ENCODE measurements at places on chromosomes 7 and 10.

DNA sequence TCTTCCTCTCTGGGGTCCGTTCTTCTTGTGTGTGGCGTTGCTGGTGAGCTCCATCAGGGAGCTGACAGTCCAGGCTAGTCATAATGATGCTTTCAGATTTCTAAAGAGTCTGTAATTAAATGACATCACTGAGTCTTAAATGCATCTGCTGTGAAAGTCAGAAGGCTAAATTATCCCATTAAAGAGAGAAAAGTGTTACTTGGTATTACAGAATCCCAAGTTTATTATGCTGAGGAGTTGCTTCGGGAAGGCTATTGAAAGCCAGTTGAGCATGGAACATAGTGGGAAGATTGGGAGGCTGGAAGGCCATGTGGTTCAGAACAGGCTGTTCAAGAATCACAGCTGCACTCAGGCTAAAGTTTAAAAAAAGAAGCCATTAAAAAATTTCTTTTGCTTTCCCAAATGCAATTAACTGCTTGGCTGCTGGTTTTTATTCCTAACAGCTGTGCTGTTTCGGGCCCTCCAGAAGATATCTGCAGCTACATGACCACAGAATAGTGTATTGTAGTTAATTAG lies 342.6 kb upstream of the LRGUK start:
- H3K36me3 ChIP-seq: no peaks in the 10 kb centered on the region
- H3K27me3 ChIP-seq: no peaks in the 10 kb centered on the region
- H3K4me1 ChIP-seq: no peaks in the 10 kb centered on the region
- no peak overlapping the region for H3K27ac ChIP-seq
- no peak for DNase-seq
- no peak overlapping the region for H3K4me3 ChIP-seq

- H3K4me1 ChIP-seq: no peaks in the 10 kb centered on the region
- no peaks in the 10 kb centered on the region for H3K36me3 ChIP-seq
- no peak overlapping the region for H3K4me3 ChIP-seq
- no peaks in the 10 kb centered on the region for H3K27me3 ChIP-seq
- DNase-seq: no peak
Measured at GRCh38 chr7:156401617-156402016, 239.0 kb upstream of the RNF32 start.

- no peak overlapping the region for H3K4me3 ChIP-seq
- H3K36me3 ChIP-seq: peaks cover 10% of the 10 kb centered on the region
- DNase-seq: peak; percentile 76
- no peaks in the 10 kb centered on the region for H3K4me1 ChIP-seq
- peak overlapping the region; percentile 34 for H3K27ac ChIP-seq
- no peaks in the 10 kb centered on the region for H3K27me3 ChIP-seq
Measured at GRCh38 chr10:98431016-98431415, 15.7 kb downstream of the HPS1 start.

DNA sequence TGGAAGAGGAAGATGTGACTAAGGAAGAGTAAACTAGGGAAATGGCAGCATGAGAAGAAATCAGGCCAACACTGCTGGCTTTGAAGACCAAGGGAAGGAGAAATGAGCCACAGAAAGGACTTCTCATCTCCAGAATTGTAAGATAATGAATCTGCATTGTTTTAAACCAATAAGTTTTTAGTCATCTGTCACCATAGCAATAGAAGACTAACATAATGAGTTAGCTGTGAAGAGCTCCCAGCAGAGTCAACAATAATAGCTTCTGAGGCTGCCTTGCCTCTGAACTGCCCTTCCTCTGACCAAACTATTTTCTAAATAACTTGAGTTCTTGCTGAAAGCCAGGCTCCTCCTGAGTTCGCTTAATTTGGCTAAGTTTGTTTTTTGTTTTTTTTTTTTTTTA lies 103.6 kb downstream of the CACNA2D1 start:
- H3K36me3 ChIP-seq: no peaks in the 10 kb centered on the region
- DNase-seq: no peak
- H3K27ac ChIP-seq: no peak overlapping the region
- H3K27me3 ChIP-seq: no peaks in the 10 kb centered on the region
- no peaks in the 10 kb centered on the region for H3K4me1 ChIP-seq

GRCh38 chr7:103551016-103551415 lies 105.0 kb upstream of the SLC26A5 start:
- H3K4me3 ChIP-seq: no peak overlapping the region
- no peak for DNase-seq
- H3K27me3 ChIP-seq: no peaks in the 10 kb centered on the region
- H3K36me3 ChIP-seq: no peaks in the 10 kb centered on the region
- no peak overlapping the region for H3K27ac ChIP-seq

GRCh38 chr10:90007226-90007625 lies 305.8 kb downstream of the KIF20B start:
- H3K27me3 ChIP-seq: no peaks in the 10 kb centered on the region
- H3K27ac ChIP-seq: no peak overlapping the region
- no peaks in the 10 kb centered on the region for H3K36me3 ChIP-seq
- H3K4me1 ChIP-seq: no peaks in the 10 kb centered on the region
- no peak overlapping the region for H3K4me3 ChIP-seq
- DNase-seq: no peak

- no peaks in the 10 kb centered on the region for H3K27me3 ChIP-seq
- no peak overlapping the region for H3K27ac ChIP-seq
- no peaks in the 10 kb centered on the region for H3K36me3 ChIP-seq
- H3K4me1 ChIP-seq: peaks cover 25% of the 10 kb centered on the region
Measured at GRCh38 chr7:1720326-1720725, 50.2 kb downstream of the ELFN1 start.

GRCh38 chr7:155724327-155725005 lies 80.0 kb downstream of the RBM33 start:
- no peak for DNase-seq
- no peak overlapping the region for H3K4me3 ChIP-seq
- H3K4me1 ChIP-seq: peaks cover 5% of the 10 kb centered on the region
- H3K27ac ChIP-seq: no peak overlapping the region

DNA sequence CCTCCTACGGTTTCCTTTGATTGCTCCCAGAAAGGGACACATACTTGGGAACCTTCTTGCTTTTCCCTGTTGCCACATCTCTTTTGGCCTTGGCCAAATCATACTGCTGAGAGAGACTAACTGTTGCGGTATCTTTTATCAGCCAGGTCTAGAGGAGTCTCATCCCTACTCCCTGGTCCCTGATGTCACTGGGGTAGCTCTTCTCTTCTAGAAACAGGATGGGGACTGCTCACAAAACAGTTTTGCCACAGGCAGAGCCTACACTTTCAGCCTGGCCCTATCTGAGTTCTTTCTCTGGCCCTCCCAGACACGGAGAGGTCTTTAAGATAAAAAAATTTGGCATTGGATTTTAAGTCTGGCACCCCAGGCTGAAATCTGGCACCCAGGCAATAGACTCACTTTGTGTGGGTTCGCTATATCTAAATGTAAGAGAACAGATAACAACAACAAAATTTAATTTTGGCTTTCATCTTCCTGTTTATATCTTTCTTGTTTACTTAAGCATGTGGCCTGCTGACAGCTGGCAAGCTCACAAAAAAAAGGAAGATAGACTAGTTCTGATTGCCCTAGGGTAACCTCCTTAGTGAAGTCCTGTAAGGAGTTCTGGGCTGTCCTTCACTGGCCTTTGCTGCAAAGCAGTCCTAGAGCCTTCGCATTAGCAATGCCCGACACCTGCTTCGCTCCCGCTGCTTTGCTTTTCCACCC lies 228.3 kb upstream of the NPVF start:
- H3K27me3 ChIP-seq: no peaks in the 10 kb centered on the region
- H3K36me3 ChIP-seq: no peaks in the 10 kb centered on the region
- H3K27ac ChIP-seq: peak overlapping the region; percentile 51
- H3K4me3 ChIP-seq: no peak overlapping the region
- H3K4me1 ChIP-seq: peaks cover 26% of the 10 kb centered on the region

DNA sequence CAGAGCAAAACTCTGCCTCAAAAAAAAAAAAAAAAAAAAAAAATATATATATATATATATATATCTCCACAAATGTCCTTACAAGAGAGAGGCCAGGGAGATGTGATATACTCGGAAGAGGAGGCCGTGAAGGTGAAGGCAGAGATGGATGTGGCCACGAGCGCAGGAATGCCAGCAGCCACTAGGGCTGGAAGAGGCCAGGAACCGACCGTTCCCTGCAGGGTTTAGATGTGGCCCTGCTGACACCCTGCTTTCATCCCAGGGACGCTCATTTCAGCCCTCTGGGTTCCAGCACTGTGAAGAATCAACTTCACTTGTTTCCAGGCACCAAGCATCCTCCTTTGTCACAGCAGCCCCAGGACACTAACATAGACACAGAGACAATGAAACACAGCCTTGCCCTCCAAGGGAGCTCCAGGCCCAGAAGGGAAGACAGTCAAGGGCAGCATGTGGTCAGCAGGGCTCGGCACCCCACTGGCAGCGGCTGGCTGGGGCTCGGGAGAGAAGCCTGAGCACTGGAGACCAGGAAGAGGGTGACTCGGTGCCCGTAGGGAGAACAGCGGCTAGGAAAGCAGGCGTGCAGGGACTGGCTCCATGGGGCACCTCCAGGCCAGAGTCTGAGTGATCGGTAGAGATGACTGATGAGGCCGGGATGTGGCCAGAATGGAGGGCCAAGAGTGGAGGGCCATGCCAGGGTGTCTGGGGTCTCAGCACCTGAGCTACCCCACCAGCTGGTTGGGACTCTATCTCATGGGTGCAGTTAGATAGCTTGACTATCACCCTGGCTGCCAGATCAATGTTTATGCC lies 7.6 kb downstream of the WDR86 start:
- H3K4me3 ChIP-seq: no peak overlapping the region
- no peaks in the 10 kb centered on the region for H3K36me3 ChIP-seq
- no peak overlapping the region for H3K27ac ChIP-seq
- no peaks in the 10 kb centered on the region for H3K4me1 ChIP-seq
- DNase-seq: no peak

- H3K4me3 ChIP-seq: no peak overlapping the region
- no peak for DNase-seq
- no peaks in the 10 kb centered on the region for H3K4me1 ChIP-seq
- no peaks in the 10 kb centered on the region for H3K36me3 ChIP-seq
Measured at GRCh38 chr7:44531421-44532380, 9.4 kb downstream of the NPC1L1 start.

DNA sequence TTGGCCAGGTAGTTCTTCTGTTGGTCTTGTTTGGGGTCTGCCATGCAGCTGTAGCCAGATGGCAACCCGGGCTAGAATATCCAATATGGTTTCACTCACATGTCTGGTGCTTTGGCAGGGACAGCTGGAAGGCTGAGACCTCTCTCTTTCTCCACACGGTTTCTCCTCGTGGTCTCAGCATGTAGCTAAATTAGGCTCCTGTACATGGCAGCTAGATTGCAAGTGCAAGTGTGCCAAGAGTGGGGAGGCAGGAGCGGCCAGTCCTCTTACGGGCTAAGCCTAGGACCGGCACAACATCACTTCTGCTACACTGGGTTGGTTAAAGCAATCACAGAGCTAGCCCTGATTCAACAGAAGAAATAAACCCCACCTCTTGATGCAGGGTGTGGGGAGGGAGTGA lies 9.3 kb upstream of the PDE1C start:
- no peak overlapping the region for H3K27ac ChIP-seq
- H3K36me3 ChIP-seq: no peaks in the 10 kb centered on the region
- peaks cover 3% of the 10 kb centered on the region for H3K4me1 ChIP-seq
- H3K27me3 ChIP-seq: no peaks in the 10 kb centered on the region
- no peak overlapping the region for H3K4me3 ChIP-seq
- peak; percentile 49 for DNase-seq

DNA sequence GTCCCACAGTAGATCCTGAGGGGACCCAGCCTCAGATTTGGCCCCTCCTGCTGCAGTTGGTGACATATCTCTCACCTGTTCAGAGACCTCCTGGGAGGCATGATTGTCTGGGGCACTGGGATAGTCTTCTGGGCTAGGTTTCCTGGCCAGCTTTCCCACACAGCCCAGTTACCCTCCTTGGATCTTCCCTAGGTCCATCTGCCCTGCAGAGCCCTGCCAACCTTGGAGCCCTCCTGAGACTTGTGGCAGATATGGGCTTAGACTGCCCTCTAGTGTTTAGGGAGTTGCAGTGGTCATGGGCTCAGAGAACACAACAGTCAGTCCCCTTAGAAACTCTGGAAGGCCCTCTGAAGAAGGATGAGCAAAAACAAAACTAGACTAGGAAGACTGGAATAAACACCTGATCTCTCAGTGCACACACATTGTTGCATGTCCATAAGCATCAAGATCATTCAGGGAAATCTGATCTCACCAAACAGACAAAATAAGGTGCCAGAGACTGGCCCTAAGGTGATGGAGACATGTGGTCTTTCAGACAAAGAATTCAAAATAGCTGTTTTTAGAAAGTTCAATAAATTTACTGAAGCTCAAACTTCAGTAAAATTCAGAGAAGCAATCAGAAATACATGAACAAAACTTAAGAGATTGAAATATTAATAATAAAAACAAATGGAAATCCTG lies 324.6 kb downstream of the ATRNL1 start:
- DNase-seq: no peak
- H3K27me3 ChIP-seq: no peaks in the 10 kb centered on the region
- H3K4me3 ChIP-seq: no peak overlapping the region
- no peaks in the 10 kb centered on the region for H3K36me3 ChIP-seq

DNA sequence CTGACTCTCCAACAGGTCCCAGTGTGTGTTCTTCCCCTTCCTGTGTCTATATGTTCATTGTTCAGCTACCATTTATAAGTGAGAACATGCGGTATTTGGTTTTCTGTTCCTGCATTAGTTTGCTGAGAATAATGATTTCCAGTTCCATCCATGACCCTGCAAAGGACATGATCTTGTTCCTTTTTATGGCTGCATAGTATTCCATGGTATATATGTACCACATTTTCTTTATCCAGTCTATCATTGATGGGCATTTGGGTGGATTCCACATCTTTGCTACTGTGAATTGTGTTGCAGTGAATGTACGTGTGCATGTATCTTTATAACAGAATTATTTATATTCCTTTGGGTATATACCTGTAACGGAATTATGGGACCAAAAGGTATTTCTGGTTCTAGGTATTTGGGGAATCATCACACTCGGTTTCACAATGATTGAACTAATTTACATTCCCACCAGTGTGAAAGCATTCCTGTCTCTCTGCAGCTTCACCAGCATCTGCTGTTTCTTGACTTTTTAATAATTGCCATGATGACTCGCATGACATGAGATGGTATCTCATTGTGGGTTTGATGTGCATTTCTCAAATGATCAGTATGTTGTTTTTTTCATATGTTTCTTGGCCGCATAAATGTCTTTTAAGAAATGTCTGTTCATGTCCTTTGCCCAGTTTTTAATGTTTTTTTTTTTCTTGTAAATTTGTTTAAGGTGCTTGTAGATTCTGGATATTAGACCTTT lies 60.2 kb downstream of the LSMEM1 start:
- no peak overlapping the region for H3K4me3 ChIP-seq
- H3K4me1 ChIP-seq: no peaks in the 10 kb centered on the region
- H3K36me3 ChIP-seq: no peaks in the 10 kb centered on the region
- H3K27me3 ChIP-seq: no peaks in the 10 kb centered on the region

GRCh38 chr10:131000244-131000643 lies 311.3 kb downstream of the TCERG1L start:
- H3K27ac ChIP-seq: no peak overlapping the region
- no peaks in the 10 kb centered on the region for H3K36me3 ChIP-seq
- no peaks in the 10 kb centered on the region for H3K27me3 ChIP-seq
- H3K4me3 ChIP-seq: no peak overlapping the region
- no peak for DNase-seq
